ENCODE measurements at places on chromosomes 3 and 15. TPM values are rescaled to one million over a fixed set of nuclear protein-coding genes. Genes with fewer than 3 reads are reported as not detected.

The KNL1 gene
- total RNA-seq, result 24.8 TPM

DNA sequence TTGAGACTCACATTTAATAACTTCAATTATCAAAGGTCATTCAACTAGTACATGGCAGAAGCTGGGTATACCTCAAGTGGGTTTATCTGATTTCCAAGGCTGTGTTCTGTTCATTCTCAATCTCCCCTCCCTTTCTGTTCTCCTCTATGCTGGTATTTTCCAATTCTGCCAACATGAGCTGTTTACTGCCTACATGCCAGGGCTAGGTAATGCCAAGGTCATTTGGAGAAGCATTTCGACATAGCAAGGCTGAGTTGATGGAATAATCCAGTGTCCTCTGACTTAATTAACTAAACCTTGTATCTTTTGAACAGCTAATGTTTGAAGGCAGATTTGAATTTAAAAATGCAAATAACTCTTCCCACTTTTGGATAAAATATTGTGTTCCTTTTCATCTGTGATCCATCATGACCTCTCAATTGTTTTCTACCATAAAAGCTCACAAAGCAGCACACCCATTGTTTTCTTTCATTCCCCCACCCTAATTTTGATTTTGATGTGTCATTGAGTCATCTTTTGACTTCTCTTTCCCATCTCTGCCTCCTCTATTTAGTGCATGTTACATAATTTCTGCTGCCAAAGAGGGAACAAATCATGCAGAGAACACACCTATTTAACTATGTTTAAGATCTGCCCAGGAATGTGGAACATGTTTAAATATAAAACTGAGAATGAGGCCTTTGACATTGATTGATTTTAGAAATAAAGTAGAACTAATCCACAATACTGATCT, 308.8 kb upstream of the NR2E3 start:
- no peak for DNase-seq

The EOGT gene
- 16.1 TPM for total RNA-seq

DNA sequence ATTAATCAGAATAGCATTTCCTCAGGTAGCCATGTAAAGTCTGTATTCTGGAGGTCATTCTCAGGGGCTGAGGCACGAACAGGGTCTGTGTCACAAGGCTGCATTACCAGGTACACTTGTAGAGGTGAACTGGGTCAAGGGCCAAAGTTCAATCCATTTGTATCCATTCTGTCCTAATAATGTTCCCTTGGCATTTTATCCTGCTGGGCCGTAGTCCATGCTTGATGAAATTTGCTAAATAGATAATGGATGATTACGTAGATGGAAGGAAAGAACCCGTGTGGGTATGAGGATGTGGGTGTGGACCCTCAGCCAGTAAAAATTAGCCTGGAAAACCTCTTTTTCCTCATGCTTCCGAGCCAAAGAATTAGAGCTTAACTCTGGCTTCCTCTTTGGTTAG, 785.9 kb downstream of the GRM7 start:
- no peak for DNase-seq

DNA sequence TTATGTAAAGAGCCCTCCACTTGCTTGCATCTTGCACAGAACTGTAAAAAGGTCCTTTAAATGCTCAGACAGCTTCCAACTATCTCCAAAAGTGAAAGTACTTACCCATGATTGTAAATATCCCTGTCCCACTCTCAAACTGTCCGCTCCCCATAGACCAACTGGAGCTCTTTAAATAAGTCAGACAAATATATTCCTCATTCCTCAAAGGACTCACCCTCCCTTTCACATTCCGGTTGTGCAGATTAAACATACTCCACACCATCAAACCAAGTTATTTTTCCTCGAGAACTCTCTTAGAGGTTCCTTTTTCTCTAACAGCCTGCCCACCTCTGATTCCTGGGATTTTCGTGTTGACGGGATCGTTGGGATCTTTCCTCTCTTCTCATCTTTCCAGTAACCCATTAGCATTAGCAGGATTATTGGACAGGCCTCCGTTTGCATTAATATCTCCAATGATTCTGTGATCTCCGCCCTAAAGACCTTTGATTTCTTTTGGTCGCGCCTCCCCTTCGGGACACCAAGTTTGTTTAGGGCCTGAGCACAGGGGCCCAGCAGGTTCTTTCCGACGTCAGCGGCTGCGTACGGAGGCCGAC, 763 bp downstream of the GOLGB1 start:
- DNase-seq, result peak; percentile 71

DNA sequence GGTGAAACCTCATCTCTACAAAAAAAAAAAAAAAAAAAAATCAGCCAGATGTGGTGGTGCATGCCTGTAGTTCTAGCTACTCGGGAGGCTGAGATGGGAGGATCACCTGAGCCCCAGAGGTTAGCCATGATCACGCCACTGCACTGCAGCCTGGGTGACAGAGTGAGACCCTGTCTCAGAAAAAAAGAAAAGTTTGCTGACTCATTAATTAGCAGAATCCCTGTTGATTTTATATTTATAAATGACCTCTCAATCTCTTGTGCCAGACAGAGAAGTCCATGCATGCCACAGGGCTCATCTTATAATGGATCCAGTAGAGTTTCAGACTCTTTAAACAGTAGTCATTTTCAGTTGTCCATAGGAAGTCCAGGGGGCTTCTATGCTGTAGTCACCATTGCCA, 32.9 kb downstream of the ABHD6 start:
- DNase-seq, result no peak

Data from Caco-2 (cell line).